ENCODE measurements at places on chromosomes 7 and 10. TPM values are rescaled to one million over a fixed set of nuclear protein-coding genes. Genes with fewer than 3 reads are reported as not detected.
A peak's percentile ranks its signal among the peaks of the same experiment; 100 is the strongest.

Gene METTL27
- total RNA-seq, result 8.7 TPM

Gene PODXL
- 216 TPM for total RNA-seq

Gene AZGP1
- 0.27 TPM for total RNA-seq

GRCh38 chr10:79044846-79045245 lies 23.9 kb upstream of the ZMIZ1 start:
- H3K27ac ChIP-seq, result no peak overlapping the region
- peaks cover 11% of the 10 kb centered on the region for H3K4me1 ChIP-seq
- no peaks in the 10 kb centered on the region for H3K27me3 ChIP-seq

GRCh38 chr7:146375170-146375569 lies 258.6 kb downstream of the CNTNAP2 start:
- DNase-seq, result no peak
- H3K27me3 ChIP-seq, result peaks cover 6% of the 10 kb centered on the region
- no peaks in the 10 kb centered on the region for H3K36me3 ChIP-seq
- no peak overlapping the region for H3K4me3 ChIP-seq
- H3K4me1 ChIP-seq, result peaks cover 9% of the 10 kb centered on the region

DNA sequence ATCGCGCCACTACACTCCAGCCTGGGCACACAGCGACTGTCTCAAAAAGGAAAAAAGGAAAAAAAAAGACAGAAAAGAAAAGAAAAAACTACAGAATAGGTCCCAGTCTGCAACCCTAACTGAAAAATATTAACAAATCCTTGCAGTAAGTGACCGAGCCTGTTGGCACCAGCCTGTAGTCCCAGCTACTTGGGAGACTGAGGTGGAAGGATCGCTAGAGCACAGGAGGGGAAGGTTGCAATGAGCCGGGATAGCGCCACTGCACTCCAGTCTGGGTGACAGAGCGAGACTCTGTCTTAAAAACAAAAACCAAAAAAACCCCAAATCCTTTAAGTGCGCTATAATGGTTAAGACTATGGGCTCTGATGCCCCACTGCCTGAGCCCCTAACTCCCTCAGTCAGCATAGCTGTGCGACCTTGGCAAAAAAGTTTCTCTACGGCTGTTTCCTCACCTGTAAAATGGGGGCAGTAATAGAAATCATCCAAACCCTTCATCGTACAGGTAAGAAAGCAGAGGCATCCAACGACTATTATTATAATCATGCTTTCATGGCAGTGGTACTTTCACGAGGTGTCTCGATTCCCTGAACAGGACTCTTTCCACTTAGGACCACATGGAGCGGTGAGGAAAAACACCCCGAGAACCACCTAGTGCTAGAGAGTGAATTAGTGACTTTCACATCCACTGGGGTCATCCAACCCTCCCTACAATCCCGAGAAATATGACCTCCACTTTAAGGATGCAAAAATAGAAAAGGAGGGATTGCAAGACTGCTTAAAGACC lies 755 bp downstream of the TOMM7 start:
- H3K36me3 ChIP-seq, result peaks cover 8% of the 10 kb centered on the region
- H3K4me3 ChIP-seq, result peak overlapping the region; percentile 99
- H3K27me3 ChIP-seq, result peaks cover 16% of the 10 kb centered on the region

GRCh38 chr10:118516716-118517115 lies 78.7 kb downstream of the PRLHR start:
- no peaks in the 10 kb centered on the region for H3K4me1 ChIP-seq
- peaks cover 32% of the 10 kb centered on the region for H3K27me3 ChIP-seq
- H3K36me3 ChIP-seq, result peaks cover 2% of the 10 kb centered on the region
- no peak overlapping the region for H3K27ac ChIP-seq
- no peak overlapping the region for H3K4me3 ChIP-seq

- peaks cover 3% of the 10 kb centered on the region for H3K4me1 ChIP-seq
- no peak for DNase-seq
- peaks cover 11% of the 10 kb centered on the region for H3K27me3 ChIP-seq
- H3K36me3 ChIP-seq, result no peaks in the 10 kb centered on the region
- no peak overlapping the region for H3K4me3 ChIP-seq
These were observed 19.3 kb downstream of the PAPOLB start for GRCh38 chr7:4842319-4843064.

GRCh38 chr10:55746002-55746401 lies 615.1 kb downstream of the ZWINT start:
- no peaks in the 10 kb centered on the region for H3K36me3 ChIP-seq
- H3K27ac ChIP-seq, result no peak overlapping the region

GRCh38 chr10:130179640-130180039 lies 43.4 kb downstream of the GLRX3 start:
- no peaks in the 10 kb centered on the region for H3K4me1 ChIP-seq
- no peak for DNase-seq
- H3K27ac ChIP-seq, result no peak overlapping the region
- peaks cover 27% of the 10 kb centered on the region for H3K36me3 ChIP-seq
- H3K4me3 ChIP-seq, result no peak overlapping the region
- H3K27me3 ChIP-seq, result no peaks in the 10 kb centered on the region

- H3K36me3 ChIP-seq, result peaks cover 34% of the 10 kb centered on the region
- H3K4me1 ChIP-seq, result no peaks in the 10 kb centered on the region
- no peak overlapping the region for H3K27ac ChIP-seq
These were observed 10.3 kb upstream of the NPM3 start for GRCh38 chr10:101793526-101793925.

DNA sequence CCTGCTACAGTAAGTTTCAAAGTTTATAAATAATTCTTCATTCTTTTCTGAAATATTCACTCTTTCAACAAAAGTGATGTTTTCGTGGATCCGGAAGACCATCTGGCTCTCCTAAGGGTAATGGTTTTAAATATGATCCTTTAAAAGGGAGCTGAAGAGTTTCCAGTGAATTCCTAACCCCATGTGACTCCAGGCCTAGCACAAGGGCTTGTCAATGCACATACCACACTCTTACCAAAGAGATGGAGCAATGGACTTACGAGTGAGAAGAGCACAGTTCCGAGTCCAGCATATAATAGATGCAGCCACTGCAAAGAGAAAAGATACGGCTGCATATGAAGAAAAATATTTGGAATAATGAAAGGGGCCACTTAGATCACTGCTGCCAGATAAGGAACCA lies 32.1 kb upstream of the GATAD1 start:
- no peaks in the 10 kb centered on the region for H3K36me3 ChIP-seq
- no peak for DNase-seq
- H3K27ac ChIP-seq, result no peak overlapping the region
- peaks cover 11% of the 10 kb centered on the region for H3K4me1 ChIP-seq

DNA sequence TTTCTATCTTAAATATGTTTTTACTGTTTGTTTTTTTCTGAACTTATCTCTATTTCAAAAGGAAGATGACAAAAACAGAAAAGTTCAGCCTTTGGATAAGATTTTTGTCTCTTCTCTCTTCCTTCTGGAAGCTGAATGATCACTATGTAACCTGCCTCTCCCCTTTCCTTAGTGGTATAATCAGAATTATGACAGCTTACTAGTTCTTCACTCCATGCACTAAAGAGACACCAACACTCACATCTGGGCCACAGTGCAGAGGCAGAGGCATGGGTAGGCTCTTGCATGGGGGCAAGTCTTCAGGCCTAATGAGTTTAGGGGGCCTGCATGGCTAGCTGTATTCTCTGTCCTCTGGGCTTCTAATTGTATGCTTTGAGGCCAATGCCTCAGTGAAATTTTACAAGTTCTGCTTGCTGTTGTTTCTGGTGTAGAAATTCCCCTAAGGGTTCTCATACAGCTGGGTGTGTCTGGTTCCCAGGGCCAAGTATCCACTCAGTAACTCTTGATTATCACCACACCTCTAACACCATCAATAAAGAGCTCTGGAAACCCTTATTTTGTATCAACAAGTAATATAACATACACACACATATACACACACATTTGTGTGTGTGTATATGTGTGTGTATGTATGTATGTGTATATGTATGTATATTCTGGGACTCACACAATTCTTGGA lies 96.8 kb upstream of the POM121L12 start:
- no peaks in the 10 kb centered on the region for H3K36me3 ChIP-seq
- no peak overlapping the region for H3K4me3 ChIP-seq
- H3K4me1 ChIP-seq, result peaks cover 23% of the 10 kb centered on the region
- no peaks in the 10 kb centered on the region for H3K27me3 ChIP-seq
- no peak overlapping the region for H3K27ac ChIP-seq

DNA sequence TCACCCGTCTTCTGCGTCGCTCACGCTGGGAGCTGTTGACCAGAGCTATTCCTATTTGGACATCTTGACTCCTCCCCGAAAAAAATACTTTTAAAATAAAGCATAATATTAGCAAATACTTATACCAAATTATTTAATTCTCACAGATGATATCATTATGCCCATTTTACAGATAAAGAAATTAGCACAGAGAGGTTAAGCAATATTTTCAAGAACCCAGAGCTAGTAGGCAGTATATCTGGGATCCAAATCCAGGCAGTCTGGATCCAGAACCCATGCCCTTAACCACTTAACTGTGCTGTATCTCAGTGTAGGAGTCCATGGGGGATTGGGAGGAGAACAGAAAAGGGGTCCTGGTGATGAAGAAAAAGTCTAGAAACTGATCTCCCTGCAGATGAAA lies 6.1 kb downstream of the IQUB start:
- peaks cover 13% of the 10 kb centered on the region for H3K27me3 ChIP-seq
- DNase-seq, result no peak
- H3K4me3 ChIP-seq, result peak overlapping the region; percentile 76
